Pulmonary artery endothelial cell (primary cell): ENCODE measurements at places on chromosomes 1 and 21.

DNA sequence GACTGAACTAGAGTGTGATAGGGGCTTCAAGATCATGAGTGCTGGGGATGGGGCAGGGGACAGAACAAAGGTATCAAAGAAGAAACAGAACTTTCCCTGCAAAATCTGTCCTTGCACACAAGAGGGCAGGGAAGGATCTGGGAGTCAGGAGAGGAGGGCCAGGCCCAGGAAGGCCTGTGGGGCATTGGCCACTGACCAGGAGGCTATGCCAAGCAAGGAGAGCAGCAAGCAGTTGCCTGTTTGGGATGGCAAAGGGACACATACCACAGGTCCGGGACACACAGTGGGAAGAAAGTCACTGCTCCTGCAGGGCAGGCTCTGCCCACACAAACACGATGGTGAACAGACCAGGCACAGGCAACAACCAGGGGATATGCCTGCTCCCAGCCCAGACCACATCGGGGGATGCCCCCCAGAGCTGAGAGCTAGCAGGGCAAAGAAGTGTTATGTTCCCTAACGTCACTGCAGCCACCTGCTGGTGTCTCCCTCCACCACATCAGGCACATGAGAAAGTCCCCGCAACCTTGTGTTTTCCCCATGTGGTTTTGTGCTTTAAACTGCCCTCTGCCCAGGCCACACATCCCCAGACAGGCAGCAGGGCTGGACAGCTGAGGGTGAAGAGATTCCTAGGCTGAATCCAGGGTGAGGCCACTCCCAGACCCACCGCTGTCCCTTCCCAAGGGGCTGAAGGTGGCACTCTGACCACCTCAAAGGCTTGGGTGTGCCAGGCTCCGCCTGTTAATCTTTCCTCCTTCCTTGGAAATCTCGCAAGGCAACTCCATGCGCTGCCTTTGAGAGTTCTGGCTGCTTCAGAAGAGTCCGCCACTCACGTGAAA lies 53.6 kb downstream of the KIF21B start:
- no peak for DNase-seq

DNA sequence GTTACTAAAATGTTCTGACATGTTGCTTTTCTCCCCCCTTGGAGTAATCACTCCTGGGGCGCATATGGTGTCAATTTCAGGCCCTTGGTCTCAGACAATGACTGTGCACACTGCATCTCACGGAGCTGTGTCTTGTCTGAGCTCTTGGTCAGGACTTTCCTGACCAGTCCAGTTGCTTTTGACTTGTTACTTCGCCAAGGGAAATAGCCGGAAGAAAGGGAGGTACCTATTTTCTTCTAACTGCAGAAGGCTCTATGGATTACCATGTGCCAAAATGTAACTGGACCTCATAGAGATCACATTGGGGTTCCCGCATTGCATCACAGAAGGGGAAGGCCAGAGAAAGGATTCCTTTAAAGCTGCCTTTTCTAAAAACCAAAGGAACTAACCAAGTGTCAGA lies 68.6 kb downstream of the SPAG17 start:
- DNase-seq: no peak

GRCh38 chr1:19635646-19636045 lies 8.5 kb upstream of the NBL1 start:
- no peak for DNase-seq

DNA sequence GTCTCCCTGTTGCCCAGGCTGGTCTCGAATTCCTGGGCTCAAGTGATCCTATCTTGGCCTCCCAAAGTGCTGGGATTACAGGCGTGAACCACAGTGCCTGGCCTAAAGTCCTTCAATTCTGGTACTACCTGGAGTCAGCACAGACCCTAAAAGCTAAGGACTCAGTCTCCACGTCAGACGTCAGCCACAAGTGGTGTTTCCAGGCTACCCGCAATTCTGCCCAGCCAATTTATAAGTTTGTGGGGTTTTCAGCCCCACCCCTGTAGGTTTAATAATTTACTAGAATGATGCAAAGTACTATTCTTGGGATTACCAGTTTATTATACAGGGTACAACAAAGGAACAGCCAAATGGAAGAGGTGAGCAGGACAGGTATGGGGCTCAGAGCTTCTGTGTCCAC lies 10.6 kb upstream of the DIP2A start:
- DNase-seq: no peak

DNA sequence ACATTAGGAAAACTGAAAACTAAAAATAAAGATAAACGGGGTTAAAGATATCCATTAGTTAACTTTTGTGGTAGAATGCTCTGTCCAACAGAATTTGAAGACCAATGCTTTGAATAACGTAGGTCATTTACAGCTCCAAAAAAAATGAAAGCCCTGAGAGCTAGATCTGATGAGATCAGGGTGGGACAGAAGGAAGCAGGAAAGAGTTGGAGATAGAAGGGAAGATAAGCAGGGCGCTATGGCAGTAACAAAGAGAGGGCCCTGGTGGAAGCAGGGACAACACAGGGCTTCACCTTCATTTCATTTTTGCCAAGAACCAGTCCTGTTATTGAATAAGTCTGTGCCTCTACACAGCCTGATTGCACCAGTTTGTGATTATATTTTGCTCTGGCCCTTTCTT lies 51.0 kb upstream of the RGS8 start:
- DNase-seq: no peak
